T follicular helper cell (primary cell): ENCODE measurements at places on chromosomes 13 and 19.

- DNase-seq, result no peak
Measured at GRCh38 chr13:102286326-102286725, 115.5 kb downstream of the FGF14 start.

DNA sequence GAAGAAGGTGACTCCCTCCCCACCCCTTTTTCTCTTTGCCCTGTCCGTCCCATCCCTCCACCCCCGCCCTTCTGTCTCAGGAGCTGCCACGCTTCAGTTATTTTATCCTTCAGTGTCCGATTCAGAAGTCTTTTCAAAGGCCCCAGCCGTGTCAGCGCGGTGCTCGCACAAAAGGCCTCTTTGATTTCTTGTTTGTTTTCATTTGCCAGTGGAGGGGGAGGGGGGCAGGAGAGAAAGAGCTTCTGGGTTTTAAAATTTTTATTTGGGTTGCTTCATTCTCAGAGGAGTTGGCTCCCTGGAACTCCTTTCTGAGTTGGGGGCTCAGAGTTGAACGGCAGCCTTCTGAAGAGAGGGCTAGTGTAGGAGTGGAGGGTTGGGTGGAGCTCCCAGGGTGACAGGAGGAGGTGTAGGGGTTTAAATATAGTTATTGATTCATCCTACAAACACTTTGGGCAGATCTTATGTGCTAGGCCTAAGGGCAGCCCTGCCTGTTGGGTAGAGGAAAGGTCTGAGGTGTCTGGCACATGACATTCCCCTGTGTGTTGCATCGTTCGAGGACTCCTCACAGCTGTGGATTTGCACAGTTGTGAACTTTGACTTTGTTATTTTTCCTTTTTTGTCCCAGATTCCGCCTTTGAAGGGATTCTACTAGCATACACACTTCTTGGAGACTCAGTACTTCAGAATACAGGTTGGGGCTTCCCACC lies 36.8 kb downstream of the NFIX start:
- DNase-seq, result no peak

GRCh38 chr13:27605610-27606200 lies 14.6 kb downstream of the LNX2 start:
- DNase-seq, result no peak

DNA sequence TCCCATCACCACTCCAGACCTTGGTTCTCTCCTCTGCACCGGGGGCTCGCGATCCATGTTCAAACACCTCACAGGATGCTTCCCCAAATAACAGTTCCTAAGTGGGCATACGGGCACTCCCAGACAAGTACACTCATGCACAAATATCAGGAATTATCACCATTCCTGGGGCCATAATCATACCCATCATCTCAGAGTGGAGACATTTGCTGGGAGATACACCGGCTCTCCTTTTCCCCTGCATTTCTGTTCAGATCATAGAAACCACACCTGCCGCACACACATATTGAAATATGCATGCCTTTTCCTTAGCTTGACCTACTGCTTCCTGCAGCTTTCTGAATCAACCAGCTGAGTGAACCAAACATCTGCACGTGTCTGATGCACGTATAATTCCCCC lies 33.9 kb upstream of the MBNL2 start:
- no peak for DNase-seq

DNA sequence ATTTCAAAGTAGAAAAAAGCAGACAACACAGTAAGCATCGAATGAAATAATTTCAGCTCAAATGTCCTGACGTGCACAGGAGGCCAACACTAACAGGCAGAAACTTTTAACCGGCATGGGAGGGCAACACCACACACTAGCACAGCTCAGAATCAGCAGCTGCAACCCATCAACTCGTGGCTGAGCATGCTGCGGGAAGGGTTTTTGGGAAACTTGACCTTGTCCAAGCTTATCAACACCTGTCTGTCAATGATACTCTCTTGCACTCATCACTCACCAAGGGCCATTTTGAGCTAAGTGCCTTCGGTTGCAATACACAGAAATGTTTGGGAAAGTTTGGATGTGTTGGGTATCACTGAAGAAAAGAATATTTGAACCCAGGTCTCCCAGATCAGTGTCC lies 483.7 kb downstream of the TSHZ3 start:
- no peak for DNase-seq

DNA sequence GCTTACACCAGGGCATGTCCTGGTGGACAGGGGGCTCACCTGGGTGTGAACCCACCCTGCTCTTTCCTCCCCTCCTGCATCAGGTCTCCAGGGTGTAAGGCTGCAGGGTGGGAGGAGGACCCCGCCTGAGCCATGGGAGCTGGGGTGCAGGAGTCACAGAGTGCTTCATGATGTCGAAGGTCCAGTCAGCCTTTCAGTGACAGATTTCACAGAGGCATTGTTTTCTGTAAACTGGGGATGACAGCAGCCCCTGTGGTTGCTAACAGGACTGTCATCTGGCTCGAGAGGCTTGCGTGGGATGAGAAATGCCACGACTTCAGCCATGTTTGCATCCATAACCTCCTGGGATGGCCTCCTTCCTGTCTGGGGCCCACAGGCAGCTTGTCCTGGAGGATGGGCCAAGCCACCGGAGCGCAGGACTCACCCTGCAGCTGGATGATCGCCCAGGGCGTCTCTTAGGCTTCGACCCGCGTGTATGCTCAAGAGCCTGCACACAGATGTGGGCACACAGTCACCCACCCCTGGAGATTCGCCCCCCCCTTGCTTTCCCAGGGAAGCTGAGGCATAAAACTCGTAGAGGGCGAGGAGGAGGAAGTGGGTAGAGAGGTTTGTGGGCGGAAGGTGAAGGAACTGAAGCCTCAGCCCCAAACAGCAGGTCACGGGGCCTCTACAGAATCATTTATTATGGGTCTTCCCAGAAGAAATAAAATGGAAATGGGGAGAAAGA lies 4.9 kb downstream of the NANOS3 start:
- no peak for DNase-seq

GRCh38 chr13:19742643-19743042 lies 40.1 kb downstream of the PSPC1 start:
- DNase-seq, result no peak

GRCh38 chr19:48396016-48396823 lies 2.8 kb downstream of the GRIN2D start:
- DNase-seq, result no peak

GRCh38 chr13:43293008-43293407 lies 269.6 kb downstream of the DNAJC15 start:
- DNase-seq, result no peak

GRCh38 chr19:41920882-41921576 lies 7.2 kb downstream of the ERFL start:
- no peak for DNase-seq

- no peak for DNase-seq
Measured at GRCh38 chr13:76326343-76326742, 559.9 kb downstream of the KCTD12 start.

GRCh38 chr19:46713781-46714443 lies 3.0 kb downstream of the PRKD2 start:
- peak; percentile 70 for DNase-seq

GRCh38 chr13:89899302-89900103 lies 1448.0 kb upstream of the MIR17HG start:
- DNase-seq, result no peak

DNA sequence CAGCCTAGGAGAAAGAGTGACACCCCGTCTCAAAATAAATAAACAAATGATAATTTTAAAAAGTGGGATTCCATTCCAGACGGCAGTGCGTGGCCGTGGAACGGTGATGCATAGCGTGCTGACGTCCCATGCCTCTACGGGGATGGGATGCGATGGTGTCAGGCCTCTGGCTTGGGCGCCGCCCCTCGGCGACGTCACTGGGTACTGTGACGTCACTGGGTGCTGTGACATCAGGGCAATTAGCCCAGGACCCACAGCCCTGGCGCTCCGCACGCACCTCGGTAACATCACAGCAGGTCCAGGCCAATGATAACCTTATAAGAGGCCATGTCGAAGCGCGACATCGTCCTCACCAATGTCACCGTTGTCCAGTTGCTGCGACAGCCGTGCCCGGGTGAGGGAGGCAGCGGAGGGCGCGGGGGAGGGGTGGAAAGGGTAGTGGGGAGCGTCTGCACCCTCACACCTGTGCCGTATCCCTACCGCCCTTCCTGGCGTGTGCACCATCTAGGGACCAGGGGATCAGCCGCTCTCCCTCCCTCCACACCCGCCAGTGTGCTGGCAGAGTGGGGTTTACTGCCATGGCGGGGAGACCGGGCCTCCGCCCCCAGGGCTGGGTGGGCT lies at the start of gene GAPDHS:
Gene GAPDHS, plus strand, starts transcription at position 256 of the 621 bp plus-strand sequence. Its CDS starts 72 bp downstream, at position 328.
- DNase-seq, result no peak

DNA sequence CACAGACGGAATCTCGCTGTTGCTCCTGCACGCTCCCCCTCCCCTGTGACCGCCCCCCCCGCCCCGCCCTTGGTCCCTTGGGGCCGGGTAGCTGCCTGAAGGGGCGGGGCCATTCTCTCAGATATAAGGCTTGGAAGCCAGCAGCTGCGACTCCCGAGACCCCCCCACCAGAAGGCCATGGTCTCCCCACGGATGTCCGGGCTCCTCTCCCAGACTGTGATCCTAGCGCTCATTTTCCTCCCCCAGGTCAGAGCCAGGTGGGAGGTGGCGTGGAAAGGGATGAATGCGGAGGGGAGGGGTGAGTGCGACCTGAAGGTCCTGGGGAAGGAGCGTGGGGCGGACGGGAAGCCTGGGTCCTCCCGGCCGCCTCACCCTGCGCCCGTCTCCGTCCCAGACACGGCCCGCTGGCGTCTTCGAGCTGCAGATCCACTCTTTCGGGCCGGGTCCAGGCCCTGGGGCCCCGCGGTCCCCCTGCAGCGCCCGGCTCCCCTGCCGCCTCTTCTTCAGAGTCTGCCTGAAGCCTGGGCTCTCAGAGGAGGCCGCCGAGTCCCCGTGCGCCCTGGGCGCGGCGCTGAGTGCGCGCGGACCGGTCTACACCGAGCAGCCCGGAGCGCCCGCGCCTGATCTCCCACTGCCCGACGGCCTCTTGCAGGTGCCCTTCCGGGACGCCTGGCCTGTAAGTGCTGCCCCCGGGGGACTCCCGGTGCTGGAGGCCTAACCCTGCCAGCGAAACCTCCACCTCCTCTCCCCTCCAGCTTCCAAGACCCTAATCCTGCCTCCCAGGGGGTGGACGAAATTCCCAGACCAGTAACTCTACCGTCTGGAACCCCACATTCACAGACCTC lies at the start of gene DLL3:
Gene DLL3, plus strand, starts transcription at position 150 of the 845 bp plus-strand sequence. Its CDS starts 28 bp downstream, at position 178.
- DNase-seq, result no peak

DNA sequence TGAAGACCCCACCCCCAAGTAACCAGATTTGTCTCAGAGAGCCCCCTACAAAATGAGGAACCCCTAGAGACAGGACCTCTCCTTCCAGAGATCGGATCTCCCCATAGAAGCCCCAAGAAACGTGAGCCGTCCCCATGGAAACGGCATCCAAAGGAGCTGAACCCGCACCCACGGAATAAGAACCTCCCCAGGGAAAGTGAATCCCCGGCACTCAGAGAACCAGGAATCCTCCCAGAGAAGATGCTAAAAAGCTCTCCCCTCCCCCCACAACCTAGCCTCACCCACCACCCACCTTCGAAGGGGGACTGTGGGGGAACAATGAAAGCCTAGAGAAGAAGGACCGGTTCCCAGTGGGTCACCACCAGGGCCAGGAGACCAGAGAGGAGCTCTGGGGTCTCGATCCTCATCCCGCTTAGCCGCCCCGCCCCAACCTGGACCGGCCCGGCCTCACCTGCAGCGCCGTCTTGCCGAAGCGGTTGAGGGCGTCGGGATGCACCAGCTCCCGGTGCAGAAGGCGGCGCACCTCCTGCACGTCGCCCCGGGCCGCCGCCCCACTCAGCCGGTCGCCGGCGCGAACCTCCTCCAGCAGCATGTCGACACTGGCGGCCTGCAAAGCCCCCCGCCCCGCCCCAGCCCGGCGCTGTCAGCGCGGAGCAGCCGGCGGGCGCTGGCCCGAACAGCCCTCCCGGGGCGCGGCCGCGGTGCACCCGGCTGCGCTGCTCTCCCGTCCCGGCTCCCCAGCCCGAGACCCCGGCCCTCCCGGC lies 535 bp downstream of the CDKN2D start:
- peak; percentile 54 for DNase-seq

DNA sequence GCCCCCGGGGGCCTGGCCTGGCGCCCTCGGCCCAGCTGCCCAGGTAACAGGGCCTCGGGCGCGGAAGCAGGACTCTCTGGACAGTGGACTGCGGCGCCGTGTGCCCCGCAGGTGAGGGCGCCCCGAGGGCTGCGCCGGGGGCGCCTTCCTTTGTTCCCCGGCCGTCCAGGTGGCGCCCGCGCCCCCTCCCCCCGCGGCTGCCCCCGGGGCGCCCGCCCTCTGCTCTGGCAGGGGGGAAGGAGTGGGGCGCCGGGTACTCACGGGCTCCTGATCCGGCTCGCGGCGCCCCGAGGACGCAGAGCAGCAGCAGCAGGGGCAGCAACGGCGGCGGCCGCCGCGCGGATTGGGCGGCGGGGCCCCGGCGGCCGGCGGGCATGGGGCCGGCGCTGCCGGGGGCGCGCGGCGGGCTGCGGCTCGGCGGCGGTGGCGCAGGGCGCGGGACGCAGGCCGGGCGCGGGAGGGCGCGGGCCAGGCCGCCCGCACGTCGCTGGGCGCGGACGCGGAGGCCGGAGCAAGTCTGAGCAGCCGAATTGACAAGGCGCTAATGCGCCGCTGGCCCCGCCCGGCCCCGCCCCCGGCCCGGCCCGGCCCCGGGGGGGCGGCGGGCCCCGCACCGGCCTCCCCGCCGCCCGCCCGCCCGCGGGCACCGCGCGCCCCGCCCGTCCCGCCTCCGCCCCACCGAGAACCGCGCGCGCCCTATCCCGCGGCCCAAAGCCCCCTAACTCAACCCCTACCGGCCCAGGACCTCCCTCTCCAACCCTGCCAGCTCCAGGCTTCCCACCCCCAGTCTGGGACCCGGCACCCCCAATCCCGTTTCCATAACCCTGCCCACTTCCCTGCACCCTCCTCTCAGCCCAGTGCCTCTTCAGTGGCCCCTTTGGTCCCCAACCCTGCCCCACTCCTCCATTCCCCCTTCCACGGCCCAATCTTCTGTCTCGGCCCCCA lies at the start of gene CRLF1:
Gene CRLF1, minus strand, starts transcription at position 519 of the 945 bp plus-strand sequence. Its CDS starts 143 bp downstream, at position 376.
- DNase-seq, result no peak

- no peak for DNase-seq
Measured at GRCh38 chr19:51271067-51271466, 20.2 kb downstream of the SIGLECL1 start.

DNA sequence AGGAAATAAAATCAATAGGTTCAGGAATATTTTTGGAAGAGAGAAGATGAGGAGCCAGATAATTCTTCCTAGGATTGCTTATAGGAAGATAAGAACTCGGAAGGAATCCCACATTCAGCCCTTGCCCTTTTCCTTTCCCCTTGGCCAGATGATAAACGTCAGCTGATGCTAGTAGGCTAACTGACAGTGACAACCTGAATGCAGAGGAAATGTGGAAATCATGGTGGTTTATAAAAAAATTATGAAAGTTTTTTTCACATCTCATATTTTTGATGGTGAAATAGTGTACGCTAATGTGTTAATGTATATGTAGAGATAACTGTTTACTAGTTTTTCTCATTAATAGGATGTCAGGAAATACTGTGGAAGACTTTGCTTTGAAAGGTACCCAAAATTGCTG lies 56.9 kb downstream of the EDNRB start:
- no peak for DNase-seq

DNA sequence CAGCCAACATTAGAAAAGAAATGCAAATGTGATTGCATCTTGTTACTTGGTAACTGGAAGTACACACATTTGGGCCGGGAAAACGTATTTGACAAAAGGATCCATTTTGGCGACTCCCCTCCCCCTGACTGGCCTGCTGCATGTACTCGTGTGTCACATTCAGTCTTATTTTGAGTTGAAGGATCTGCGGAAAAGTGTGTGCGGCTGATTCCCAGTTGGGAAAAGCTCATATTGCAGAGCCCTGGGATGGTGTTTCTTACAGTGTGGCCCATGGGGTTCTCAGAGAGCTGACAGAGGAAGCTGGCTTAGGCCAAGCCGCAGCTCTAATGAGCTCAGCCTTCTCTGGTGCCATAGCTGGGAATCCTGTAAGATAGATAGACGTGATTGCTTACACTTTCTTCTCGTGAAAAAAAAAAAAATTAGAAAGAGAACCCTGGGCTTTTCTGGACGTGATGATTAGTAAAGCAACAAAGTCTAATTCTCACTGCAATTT lies 170.3 kb upstream of the ARGLU1 start:
- no peak for DNase-seq
